ENCODE measurements at places on chromosomes 11 and 22.

GRCh38 chr11:8309862-8310261, 46.2 kb upstream of the LMO1 start:
- DNase-seq, result peak; percentile 21

DNA sequence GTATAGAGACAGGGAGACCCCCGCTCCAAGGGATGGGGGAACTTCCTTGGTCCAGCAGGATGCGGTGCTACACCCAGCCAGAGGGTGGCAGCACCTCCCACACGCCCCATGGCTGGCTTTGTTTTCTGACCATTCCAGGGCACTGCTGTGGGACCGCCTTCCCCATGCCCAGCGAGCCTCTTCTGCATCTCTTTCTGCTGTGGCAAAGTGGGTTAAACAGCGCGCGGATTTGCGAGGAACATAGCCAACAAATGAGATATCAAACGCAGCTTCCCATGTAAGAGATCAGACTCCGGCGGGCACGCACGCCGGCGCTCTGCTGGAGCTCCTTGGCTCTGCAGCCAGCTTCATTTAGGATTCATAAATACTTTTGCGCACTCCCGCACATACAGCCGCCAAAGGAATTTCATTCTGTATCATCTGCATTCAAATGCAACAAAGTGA, 485.8 kb upstream of the CADM1 start:
- no peak for DNase-seq

DNA sequence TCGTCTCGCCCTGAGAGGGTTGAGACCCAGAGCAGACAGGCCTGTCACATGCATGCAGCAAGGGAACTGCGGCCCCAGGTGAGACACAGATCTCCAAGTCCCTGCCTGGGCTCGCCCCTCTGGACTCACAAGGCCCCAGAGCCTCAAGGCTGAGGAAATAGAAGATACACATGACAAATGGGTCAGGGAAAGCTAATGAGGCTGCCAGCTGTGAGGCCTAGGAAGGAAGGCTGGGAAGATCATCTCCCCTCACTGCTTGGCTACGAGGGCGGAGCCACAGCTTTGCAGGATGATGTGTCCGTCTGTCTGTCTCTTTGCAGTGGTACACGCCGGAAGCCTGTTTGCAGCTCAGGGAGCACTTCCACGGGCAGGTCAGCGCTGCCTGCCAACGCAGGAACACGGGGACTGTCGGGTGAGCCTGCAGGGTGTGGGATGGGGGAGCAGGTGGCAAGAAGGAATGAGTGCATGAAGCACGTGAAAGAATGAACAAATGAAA, 4.5 kb downstream of the RAB36 start:
- DNase-seq, result no peak

- DNase-seq, result no peak
These were observed 38.2 kb downstream of the SERPIND1 start for GRCh38 chr22:20811971-20812660.

- no peak for DNase-seq
These were observed 214.6 kb downstream of the NTM start for GRCh38 chr11:131584785-131585592.

- DNase-seq, result no peak
These were observed at the start of gene UPK3A for GRCh38 chr22:45284705-45285262. UPK3A (plus strand) TSS chr22:45284949; CDS start chr22:45285014, 65 bp downstream.

DNA sequence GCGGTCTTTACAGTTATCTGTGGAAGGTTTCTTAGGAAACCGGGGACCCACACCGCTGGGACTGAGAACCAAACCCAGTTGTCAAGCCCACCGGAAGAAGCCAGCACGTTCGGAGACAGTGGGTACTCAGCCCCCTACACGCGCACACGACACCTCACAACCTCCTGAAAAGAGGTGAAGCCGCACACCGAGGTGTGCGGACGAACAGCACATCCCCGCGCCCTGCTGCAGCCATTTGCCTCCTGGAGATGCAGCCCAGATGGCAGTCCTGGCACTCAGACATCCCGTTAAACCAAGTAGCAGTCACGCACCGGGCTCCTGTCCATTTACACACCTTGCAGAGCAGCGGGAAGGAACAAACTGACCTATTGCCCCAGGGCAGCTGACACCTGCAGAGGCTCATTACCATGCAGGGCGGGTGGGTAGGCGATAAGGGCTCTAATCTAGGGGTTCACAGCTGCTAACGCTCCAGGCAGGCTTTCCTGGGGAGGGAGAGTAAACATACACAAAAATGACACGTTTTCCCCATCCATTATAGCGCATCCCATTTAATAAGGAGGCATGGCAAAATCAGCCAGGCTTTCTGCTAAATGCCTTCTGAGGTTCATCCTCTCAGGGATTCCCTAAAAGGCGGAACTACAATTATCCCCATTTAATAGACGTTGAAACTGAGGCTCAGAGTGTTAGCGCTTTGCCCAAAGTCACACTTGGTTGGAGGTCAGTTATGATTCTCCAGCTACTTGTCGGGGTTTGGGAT, 864 bp upstream of the EHBP1L1 start:
- no peak for DNase-seq

- DNase-seq, result no peak
These were observed 2.8 kb upstream of the CABP7 start for GRCh38 chr22:29716814-29717545.

- peak; percentile 47 for DNase-seq
These were observed 3.7 kb upstream of the MS4A2 start for GRCh38 chr11:60084631-60085273.

- no peak for DNase-seq
These were observed 18.1 kb upstream of the CDKN1C start for GRCh38 chr11:2903672-2904011.

GRCh38 chr11:82671451-82671850, 62.2 kb downstream of the FAM181B start:
- DNase-seq, result no peak

- no peak for DNase-seq
These were observed 305.1 kb downstream of the CNTN5 start for GRCh38 chr11:99325847-99326246.

DNA sequence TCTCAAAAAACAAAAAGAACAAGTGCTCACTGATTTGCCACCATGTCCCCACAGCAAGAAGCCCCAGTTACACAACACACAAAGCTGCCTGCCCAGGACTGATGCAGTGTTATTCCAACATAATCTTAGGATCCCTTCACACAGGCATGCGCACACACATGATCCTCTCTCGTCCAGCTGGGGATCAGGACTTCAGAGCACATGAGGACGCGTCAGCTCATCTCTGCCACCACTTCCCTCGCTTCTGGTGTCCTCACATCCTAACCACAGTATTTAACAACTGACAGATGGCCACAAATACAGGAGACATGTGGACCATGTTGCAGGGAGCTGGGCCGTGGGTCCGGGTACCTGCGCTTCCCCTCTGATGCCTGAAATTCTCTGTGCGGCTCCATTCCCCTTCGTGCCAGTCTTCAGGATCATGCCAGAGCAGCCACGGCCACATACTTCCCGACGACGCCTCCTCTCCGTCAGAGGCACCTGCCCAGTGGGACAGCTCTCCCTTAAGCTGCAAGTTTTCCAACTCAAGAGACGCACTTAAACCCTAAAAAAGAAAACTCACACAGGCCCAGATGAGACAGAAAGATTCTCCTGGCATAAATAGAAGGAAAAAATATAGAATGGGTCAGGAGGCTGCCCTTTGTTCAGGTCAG, 68.3 kb downstream of the PACSIN2 start:
- no peak for DNase-seq

DNA sequence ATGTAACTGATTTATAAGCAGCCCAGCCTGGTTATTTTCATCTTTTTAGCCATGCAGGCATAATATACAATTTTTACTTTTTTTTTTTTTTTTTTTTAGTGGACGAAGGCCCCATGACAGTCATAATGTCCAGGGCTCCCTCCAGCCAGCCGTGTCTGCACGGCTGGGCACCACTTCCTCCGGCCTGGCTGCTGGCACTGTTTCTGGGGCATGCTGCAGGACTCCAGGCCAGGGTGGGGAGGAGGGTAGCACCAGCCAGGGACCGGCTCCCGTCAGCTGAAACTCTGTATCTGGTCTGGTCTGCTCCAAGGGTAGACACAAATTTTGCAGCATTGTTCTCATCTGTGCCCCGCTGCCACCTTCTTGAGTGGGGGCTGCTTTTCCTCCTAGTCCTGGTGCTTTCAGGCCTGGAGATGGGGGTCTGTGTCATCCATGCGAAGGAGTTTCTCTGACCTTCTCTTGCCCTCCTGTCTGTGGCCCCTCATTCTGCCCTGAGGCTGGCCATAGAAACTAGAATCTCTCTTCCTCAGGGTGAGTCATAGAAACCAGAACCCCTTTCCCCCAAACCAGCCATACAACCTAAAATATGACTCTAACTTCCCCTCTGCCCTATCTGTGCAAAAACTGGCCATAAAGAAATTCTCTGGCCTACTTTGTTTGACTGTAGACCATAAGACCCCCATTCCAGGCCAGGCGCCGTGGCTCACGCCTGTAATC, 9.2 kb upstream of the RRP7A start:
- DNase-seq, result no peak

- no peak for DNase-seq
These were observed 22.1 kb downstream of the THOC5 start for GRCh38 chr22:29531419-29531818.

DNA sequence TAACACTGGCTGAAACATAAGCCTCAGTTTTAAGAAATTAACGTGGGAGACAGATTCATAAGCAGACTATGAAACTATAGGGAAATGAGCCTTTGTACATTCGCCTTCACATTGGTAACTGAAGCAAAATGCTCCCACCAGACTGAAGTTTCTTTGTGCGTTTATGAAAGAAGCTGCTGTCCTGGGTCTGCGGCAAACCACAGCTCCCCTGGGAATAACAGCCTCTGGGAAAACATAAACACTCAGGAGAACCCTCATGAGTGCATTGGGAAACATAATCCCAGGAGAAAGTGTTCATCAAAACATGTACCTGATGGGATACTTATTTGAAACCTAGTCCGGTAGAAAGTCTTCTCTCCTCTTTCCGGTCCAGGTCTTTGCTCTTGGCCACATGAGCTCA, 193.1 kb upstream of the LARGE1 start:
- no peak for DNase-seq

GRCh38 chr11:59857439-59858434, 8.6 kb downstream of the TCN1 start:
- DNase-seq, result no peak

GRCh38 chr11:55791606-55792005, 3.8 kb upstream of the OR5D14 start:
- no peak for DNase-seq

DNA sequence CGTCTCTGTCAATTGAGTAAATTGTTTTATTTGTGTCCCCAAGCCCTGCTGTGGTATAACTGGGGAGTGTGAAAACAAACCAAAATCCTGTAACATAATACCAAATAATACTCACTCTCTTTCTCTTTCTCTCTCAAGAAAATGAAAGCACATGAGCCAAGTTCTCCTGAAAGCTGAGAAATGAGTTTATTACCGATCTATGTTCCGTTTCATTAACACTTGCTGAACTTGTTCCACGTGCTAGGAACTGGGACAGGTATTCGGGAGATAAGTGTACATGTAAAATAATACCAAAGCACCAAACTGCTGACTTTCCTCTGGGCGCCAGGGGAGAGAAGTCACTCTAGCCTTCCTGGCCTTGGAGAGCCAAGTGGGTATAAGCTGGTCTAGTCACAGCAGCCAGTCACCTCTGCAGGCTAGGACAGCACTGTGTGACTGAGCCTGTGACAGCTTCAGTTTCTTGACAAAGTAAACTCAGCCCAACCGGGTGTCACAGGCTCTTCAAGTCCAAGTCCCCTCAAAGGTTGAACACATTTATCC, 23.1 kb downstream of the CD6 start:
- no peak for DNase-seq

GRCh38 chr11:1708716-1709115, 11.7 kb downstream of the KRTAP5-6 start:
- DNase-seq, result no peak

DNA sequence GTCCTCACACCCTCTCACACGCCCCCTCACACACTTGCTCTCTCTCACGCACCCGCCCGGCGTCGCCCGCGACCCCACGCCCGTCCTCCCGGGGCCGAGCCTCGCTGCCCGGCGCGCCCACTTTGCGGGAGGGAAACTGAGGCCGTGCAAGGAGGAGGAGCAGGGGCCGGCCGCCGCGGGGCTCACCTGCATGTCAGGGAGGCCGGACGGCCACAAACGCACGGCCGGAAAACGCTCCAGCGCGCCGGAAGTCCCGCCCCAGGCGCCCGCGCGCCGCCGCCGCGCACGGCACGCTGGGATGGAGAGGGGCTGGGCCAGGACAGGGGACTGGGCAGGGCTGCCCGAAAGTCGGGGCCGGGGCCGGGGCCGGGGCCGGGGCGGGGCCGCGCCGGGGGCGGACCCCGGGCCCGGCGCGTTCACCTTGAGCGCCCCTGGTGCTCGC, at the start of gene CHID1:
TSS of gene CHID1 (minus strand) at position 222 of the 442 bp plus-strand sequence. CDS start 5,994 bp downstream, outside the sequence.
- peak; percentile 80 for DNase-seq

DNA sequence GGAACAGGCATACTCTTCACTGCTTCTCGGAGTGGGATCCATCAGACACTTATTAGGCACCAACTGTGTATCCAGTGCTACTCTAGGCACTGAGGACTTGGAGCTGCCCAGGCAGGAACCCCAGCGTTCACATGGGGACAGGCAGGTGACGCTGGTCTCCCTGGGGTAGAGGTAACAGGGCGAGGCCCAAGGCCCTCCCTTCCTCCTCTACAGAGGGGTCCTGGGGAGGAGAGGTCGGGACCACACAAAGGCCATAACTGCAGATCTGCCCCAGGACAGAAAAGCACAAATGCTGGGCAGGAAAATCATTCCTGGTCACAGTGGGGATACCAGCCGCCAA, 262.2 kb downstream of the BRD1 start:
- DNase-seq, result no peak

- DNase-seq, result no peak
These were observed 6.8 kb downstream of the ST14 start for GRCh38 chr11:130166457-130166784.

DNA sequence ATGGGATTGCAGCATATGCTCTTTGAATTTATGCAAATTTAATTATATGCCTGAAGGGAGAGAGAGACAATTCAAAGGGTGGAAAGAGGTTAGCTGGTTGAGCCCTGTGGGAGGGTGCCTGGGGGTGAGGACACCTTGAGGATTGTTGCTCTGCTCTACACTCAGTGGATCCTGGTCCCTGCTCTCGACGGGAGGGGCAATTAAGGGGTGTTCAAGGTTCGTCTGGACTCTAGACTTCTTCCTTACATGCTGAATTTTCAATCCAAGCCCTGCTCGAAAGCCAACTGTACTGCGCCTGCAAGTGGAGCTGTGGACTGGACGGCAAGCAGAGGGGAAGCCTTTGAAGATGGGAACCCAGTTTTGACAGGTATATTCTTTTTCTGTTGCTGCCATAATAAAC, 15.5 kb upstream of the OR5M11 start:
- DNase-seq, result no peak

GRCh38 chr11:11297578-11297977, 55.5 kb downstream of the CSNK2A3 start:
- no peak for DNase-seq

DNA sequence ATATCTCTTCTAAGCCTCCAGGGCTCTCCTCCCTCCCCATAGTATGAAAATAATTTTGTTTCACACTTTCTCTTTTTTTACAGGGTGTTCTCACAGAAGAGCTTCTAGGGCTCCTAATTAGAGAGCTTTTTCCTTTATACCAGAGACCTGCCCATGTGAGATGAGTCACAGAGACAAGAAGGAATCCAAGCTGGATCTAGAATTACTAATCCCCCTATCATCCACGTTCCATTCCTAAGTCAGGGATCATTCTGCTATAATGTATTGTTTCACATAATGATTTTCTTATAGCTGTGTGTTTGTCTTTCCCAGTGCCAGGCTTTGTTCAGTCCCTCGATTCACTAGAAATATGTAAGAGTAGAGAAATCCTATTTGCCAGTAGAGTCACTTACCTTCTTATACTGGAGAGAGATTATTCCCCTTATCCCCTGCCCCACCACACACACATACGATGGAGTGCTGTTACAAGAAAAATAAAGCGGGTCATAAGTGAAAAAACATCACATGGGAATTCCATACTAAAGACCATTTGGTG, 778.3 kb upstream of the LRRC4C start:
- DNase-seq, result no peak

- DNase-seq, result no peak
These were observed 8.2 kb downstream of the OMP start for GRCh38 chr11:77110836-77111235.
